ENCODE measurements at places on chromosomes 3 and 15. TPM values are rescaled to one million over a fixed set of nuclear protein-coding genes. Genes with fewer than 3 reads are reported as not detected.

Gene CPN2
- total RNA-seq, result not detected

Gene TRIM59
- total RNA-seq, result 12.4 TPM

Gene ALPK3
- 0.09 TPM for total RNA-seq

Gene KBTBD13
- not detected for total RNA-seq

Gene SCN11A
- total RNA-seq, result 0.02 TPM

Gene FHIT
- total RNA-seq, result not detected

Gene SNRPA1
- 123 TPM for total RNA-seq

Gene RMDN3
- 23.7 TPM for total RNA-seq

Gene IL17RE
- 1.1 TPM for total RNA-seq

Gene GABRG3
- total RNA-seq, result 0.29 TPM

Gene ISG20
- 43.0 TPM for total RNA-seq

Gene FANCD2OS
- total RNA-seq, result not detected

Gene MST1R
- 5.4 TPM for total RNA-seq

Gene ITIH1
- not detected for total RNA-seq

Gene PIERCE2
- total RNA-seq, result 2.5 TPM

Gene KLHL40
- not detected for total RNA-seq

Gene CPOX
- 21.8 TPM for total RNA-seq

Gene SLC12A8
- 1.7 TPM for total RNA-seq

Gene CCRL2
- total RNA-seq, result 0.09 TPM

Gene NOP10
- 531 TPM for total RNA-seq

Gene CCR9
- not detected for total RNA-seq

Gene GUCA1C
- not detected for total RNA-seq

Gene PYGO1
- total RNA-seq, result 5.6 TPM

Gene CCDC39
- total RNA-seq, result not detected

Gene ADAMTS17
- total RNA-seq, result 0.13 TPM

Gene HYAL1
- 0.50 TPM for total RNA-seq

Gene NR1I2
- total RNA-seq, result not detected
